Midbrain (tissue), 1 donor: ENCODE measurements at places on chromosomes 12 and 14.

DNA sequence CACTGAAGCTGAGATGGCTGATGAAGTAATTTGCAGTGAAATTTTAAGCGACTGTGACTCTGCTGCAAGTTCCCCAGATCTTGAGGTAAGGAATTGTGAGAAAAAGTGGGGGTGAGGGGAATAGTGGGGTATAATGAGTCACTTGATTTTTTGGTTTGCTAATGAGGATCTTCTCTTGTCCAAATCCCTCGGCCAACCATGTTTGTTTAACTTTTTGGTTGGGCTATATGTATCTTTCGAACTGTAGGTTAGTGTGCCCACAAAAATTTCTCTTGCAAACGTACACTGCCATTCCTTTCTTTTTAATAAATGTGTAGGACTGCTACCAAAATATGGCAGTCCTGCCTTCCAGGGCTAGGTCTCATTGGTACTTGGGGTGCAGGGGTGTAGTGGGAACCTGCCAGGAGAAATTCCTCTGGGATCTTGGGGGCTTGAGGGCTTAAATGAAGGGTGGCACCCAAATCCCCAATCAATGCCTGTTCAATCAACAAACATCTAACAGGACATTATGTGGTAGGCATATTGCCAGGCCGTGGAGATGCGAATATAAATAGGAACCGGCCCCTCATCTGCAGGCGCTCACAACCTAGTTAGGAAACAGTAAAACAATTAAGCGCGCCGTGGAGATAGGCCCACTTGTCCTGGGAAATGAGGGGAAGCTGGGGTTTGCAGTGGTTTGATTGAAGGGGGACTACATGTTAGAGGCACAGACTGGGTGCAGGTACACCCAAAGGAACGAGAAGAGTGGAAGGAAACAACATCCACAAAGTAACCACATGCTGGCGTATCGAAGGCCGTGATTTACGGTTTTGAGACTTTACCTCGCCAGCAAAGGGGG lies 1.3 kb upstream of the PABPN1 start:
- no peak for DNase-seq

- no peak for DNase-seq
Measured at GRCh38 chr14:73467800-73468199, 9.5 kb upstream of the NUMB start.

- no peak for DNase-seq
Measured at GRCh38 chr14:39668449-39668848, 236.2 kb upstream of the FBXO33 start.

DNA sequence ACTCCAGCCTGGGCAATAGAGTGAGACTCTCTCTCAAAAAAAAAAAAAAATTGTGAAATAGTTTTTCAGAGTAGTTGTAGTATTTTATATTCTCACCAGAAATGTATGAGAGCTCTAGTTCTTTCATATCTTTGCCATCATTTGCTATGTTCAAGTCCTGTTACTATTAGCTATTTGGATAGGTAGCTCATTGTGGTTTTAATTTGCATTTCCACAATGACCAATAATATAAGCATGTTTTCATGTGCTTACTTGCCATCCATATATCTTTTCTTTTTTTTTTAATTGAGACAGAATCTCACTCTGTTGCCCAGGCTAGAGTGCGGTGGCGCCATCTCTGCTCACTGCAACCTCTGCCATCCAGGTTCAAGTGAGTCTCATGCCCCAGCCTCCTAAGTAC lies 8.4 kb upstream of the RIPK3 start:
- DNase-seq, result no peak

GRCh38 chr12:102120886-102121285 lies 903 bp downstream of the PARPBP start:
- DNase-seq, result no peak

- no peak for DNase-seq
Measured at GRCh38 chr12:88206601-88207000, 64.5 kb downstream of the TMTC3 start.

GRCh38 chr12:3055704-3056467 lies 21.3 kb upstream of the TSPAN9 start:
- no peak for DNase-seq

DNA sequence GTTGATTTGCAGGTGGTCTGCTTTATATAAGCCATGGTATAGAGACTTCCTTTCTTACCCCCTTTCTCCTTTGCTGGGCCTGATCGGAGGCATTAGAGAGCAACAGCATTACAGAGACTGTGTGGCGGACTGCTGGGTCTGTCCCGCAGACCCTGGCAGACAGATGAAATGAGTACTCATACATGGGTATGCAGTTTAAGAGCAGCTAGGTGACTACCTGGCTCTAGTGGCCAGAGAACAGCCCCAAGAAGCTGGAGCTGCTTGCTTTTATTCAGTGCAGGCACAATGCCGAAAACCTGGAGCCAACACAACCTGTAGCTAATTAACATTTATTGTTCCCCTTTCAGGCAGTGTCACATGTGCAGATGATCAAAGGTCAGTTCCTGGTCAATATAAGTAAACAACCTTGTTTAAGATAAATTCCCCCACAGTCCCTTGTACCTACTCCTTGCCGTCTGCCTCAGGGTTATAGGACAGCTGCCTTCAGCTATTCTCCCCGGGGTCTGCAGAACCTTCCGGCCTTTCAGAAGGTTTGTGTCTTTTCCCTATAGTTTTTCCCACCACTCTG lies 160.0 kb downstream of the TRHDE start:
- no peak for DNase-seq

DNA sequence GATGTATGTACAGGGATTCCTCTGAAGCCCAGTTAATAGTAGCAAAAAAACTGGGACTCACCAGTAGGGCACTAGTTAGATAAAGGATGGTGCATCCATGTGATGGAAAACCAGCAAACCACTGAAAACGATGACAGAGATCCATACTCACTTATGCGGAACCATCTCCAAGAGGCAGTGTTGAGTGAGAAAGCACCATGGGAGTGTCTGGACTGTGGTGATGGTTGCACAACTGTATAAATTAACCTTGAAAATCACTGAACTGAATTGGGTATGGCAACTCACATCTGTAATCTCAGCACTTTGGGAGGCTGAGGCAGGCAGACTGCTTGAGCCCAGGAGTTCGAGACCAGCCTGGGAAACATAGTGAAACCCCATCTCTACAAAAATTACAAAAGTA lies 53.6 kb upstream of the ZFP36L1 start:
- DNase-seq, result no peak

DNA sequence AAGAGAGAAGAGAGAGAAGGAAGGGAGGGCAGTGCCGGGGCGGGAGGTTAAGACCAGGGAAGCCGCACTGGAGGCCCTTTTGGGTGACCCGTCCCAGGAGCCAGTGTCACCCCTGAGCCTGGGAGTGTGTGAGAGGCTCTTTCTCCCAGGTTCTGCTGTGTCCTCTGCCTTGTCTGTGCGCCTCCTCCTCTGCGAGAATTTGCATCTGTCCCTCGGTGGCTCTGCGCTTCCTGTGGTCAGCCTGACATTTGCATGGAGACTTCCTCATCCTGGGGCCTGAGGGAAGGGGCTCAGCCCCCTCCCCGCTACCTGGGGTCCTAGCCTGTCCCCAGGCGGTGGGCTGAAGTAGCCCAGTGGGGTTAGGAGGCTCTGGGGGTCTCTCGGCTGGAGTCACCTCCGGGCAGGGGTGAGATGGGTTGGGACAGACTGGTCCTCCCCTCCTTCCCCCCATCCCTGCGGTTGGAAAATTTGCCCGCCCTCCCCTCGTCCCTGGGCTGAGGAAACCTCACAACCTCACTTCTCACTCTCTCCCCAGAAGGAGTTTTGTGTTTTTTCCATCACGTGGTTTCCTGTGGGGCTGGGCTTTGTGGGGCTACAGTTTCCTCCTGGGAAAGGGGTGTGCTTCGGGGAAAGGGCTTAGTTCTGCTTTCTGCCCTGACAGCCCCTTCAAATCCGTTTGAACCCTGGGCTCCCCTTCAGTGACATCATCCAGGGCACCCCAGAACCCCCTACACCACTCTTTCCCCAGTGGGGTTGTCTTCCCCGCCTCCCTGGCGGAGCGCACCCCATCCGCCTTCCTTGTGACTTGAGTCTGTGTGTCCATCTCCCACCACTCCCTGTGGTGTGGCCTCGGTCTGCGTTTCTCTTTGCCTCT lies 2.5 kb downstream of the PTPN6 start:
- DNase-seq, result peak; percentile 46

DNA sequence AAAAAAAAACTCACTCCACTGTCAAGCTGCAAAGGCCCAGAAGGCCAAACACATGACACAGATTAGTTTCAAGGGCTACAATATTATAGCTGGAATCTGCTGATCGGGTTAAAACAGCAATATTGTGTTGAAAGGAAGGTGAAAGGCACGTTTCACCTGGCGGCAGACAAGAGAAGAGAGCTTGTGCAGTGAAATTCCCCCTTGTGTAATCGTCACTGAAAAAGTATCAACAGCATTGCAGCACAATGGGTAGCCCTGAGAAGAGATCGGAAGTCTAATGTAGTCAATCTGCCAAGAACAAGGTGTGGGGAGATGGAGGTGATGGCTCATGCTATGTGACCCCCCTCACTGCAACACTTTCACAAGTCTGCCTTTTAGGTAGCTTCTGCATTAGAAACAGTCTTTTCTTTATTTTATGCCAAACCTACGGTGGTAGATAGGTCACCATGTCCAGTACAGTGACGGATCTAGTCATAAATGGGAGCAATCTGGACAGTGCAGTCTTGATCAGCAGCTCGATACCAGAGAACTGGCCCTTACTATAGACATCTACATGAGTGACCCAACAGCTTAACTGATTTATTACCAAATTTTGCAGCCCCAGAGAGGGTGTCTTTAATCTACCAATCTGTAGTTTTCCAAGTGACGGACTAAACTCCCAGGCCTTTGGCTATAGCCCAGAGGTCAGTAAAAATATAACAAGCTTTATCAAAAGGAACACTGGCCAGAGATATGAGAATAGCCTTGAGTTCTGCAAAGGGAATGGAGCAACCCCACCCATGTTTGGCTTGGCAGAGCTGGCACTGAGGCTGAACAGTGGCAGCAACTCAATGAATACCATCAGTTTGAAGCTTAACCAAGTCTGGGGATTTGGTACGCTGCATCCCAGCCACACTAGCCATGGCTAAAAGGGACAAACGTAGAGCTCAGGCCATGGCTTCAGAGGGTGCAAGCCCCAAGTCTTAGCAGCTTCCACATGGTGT lies 35.4 kb downstream of the SPTSSA start:
- no peak for DNase-seq

- DNase-seq, result no peak
Measured at GRCh38 chr14:100471441-100472093, 115.7 kb downstream of the BEGAIN start.

DNA sequence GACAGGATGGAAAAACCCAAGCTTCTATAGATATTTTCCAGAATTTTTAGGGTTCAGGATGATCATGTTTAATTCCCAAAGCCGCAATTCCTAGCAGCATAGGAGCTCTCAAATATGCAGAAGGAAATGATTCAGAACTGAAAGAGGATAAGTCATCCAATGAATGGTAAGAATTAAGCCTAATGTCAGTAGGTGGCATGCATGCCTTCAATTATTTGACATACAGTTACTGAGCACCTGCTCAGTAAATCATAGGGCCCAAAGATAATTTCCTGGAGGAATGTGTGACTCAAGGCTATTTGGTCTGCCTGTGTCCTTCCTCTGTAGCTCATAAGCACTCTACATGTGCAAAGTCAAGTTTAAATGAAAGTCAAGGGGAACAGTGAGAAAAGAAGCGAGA lies 116.8 kb upstream of the SLC38A4 start:
- DNase-seq, result no peak

DNA sequence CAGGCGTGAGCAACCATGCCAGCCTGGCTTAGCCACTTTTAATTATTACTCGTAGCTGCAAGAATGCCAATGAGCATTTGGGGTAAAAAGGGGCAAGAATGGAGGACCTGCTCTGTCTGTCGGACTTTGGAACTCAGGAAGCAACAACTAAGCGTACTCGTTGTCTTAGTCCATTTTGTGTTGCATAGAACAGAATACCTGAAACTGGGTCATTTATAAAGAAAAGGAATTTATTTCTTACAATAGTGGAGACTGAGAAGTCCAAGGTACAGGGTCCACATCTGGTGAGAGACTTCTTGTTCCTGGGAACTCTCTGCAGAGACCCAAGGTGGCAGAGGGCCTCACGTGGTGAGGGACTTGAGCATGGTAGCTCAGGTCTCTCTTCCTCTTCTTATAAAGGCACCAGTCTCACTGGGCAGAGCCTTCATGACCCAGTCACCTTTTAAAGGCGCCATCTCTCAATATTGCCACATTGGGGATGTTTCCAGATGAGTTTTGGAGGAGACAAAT lies 29.2 kb downstream of the SLC35E3 start:
- no peak for DNase-seq

DNA sequence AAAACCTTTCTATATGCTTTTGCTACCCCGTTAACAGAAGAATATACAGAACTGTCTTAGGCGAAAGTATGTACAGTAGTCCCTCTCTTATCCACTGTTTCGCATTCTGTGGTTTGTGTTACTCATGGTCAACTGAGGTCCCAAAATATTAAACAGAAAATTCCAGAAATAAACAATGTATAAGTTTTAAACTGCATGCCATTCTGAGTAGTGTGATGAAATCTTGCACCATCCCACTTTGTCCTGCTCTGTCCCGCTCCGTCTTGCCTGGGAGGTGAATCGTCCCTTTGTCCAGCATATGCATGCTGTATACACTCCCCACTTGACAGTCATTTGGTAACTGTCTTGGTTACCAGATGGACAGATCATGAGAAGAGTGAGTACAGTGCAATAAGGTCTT lies 70.1 kb upstream of the STRN3 start:
- DNase-seq, result no peak

DNA sequence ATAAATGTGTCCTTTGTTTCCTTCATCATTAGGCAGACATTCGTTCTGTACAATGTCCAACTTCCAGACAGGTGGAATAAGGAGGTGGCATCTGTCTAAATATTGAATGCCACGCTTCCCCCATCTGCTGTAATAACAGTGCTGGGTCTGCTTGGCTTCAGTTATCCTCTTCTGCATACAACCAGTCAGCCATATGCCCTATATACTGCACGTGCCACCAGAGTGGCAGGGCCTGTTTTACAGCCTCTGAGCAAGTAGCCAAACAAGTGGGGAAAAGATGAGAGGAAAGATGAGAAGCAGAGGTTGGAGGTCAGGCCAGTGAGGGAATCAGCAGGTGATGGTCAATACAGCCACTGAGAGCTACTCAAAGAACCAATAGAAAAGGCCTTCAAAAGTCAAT lies 55.4 kb downstream of the OTX2 start:
- DNase-seq, result no peak

- DNase-seq, result no peak
Measured at GRCh38 chr12:122976648-122976975, 1.6 kb downstream of the OGFOD2 start.

GRCh38 chr12:72872238-72872887 lies 600.2 kb downstream of the TRHDE start:
- no peak for DNase-seq

GRCh38 chr14:90644882-90645281 lies 171.3 kb downstream of the TTC7B start:
- no peak for DNase-seq

DNA sequence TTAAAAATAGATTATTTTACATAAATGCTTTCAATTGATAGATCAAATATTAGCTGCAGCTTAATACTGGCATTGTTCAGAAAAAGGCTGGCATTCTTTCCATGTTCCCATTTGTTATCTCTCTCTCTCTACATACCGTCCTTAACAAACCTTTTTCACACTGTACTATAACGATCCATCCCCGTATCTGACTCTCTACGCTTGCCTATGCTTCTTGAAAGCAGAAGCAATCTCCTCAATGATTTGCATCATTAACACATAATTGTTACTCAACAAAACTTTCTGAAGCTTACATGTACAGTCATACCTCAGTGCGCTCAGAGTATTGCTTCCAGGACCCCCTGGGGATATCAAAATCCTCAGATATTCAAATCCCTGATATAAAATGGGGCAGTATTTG lies 89.7 kb downstream of the TMTC1 start:
- no peak for DNase-seq
